ENCODE measurements at places on chromosomes 13 and 19.

DNA sequence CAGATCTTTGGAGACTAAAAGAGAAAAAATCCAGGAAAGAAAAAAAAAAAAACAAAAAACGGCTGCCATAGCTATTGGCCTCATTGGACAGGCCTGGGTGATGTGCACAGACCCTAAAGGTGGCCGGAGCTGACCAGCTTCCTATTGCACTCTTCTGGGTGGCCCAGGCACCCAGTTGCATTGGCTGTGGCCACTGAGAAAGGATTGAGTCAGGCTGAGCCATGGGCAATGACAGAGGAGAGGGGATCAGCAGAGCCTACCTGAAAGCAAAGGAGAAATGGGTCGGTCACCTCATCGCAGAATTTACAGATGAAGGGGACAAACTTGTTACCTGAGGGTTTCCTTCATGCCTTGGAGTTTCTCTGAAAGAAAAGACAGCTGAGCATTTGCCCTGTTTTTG is 17.3 kb downstream of the HMGB1 start:
- no peaks in the 10 kb centered on the region for H3K36me3 ChIP-seq
- H3K27ac ChIP-seq = no peak overlapping the region
- H3K4me3 ChIP-seq = no peak overlapping the region
- no peak for DNase-seq
- peaks cover 12% of the 10 kb centered on the region for H3K4me1 ChIP-seq

DNA sequence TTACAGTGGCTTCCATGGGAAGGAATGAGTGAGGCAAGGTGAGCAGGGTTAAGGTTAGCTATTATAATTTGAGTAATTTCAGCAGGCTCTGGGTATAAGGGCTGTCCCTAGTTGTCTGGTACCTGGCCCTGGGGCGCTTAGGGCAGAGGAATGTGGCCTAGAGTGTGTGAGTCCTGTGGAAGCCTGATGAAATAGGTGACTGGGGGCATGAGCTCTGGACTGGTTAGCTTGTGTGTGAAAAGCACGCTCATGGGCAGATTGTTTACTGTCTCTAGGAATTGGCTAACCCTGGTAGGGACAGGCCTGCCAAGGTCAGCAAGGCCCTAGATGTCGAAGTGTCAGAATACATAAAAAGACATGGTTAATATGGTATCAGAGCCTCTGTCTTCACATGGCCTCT is 42.5 kb downstream of the SPRYD7 start:
- no peak for DNase-seq
- H3K36me3 ChIP-seq = no peaks in the 10 kb centered on the region
- no peaks in the 10 kb centered on the region for H3K27me3 ChIP-seq
- no peak overlapping the region for H3K4me3 ChIP-seq

DNA sequence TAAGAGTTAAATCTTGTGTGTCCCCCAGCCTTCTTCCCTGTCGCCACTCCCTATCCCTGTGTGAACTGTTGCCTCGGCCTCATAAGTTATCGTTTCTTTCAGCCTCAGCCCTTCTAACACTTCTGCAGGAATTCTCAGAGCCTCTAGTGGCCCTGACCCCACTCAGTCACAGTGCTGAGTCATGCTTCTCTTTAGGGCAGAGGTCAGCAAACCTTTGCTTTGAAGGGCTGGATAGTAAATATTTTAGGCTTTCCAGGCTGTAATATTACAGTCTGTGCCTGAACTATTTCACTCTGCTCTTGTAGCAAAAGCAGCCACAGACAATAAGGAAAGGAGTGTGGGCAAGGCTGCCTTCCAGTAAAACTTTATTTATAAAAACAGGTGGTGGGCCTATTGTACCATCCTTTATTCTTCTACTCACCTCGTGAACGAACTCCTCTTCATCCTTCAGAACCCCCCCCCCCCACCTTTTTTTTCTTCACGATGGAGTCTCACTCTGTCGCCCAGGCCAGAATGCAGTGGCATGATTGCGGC is 22.1 kb downstream of the MYO9B start:
- H3K27me3 ChIP-seq = no peaks in the 10 kb centered on the region
- peak overlapping the region; percentile 74 for H3K27ac ChIP-seq

- no peaks in the 10 kb centered on the region for H3K36me3 ChIP-seq
- no peaks in the 10 kb centered on the region for H3K27me3 ChIP-seq
- H3K27ac ChIP-seq = no peak overlapping the region
- no peak overlapping the region for H3K4me3 ChIP-seq
- DNase-seq = no peak
Observed at GRCh38 chr19:57348136-57348535, 2.9 kb upstream of the ZNF304 start.

DNA sequence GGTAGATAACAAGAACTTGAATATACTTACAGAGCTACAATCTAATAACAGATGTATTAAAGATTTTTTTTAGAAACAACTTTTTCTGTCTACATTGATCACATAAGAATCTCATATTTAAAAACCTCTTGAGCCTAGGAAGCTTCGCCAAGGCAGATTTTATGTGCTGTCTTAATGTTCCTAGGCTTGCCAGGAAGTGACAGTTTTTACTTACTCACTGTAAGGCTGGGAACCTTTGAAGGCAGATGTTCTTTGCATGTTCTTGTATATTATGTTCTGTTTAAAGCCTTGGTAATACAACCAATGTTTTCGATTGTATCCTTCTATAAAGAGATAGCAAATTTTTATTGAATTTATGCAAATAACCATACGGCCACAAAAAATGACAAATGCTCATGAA is 492.7 kb downstream of the GPC5 start:
- H3K4me3 ChIP-seq = no peak overlapping the region
- no peak overlapping the region for H3K27ac ChIP-seq
- no peaks in the 10 kb centered on the region for H3K4me1 ChIP-seq
- no peaks in the 10 kb centered on the region for H3K36me3 ChIP-seq
- DNase-seq = no peak

GRCh38 chr13:112362021-112362420 is 14.1 kb upstream of the SPACA7 start:
- no peak overlapping the region for H3K27ac ChIP-seq
- no peaks in the 10 kb centered on the region for H3K4me1 ChIP-seq
- no peak for DNase-seq

GRCh38 chr19:45682117-45682516 is 9.6 kb downstream of the SNRPD2 start:
- no peak overlapping the region for H3K4me3 ChIP-seq
- no peak for DNase-seq
- no peaks in the 10 kb centered on the region for H3K36me3 ChIP-seq
- peaks cover 9% of the 10 kb centered on the region for H3K4me1 ChIP-seq
- peak overlapping the region; percentile 68 for H3K27ac ChIP-seq

DNA sequence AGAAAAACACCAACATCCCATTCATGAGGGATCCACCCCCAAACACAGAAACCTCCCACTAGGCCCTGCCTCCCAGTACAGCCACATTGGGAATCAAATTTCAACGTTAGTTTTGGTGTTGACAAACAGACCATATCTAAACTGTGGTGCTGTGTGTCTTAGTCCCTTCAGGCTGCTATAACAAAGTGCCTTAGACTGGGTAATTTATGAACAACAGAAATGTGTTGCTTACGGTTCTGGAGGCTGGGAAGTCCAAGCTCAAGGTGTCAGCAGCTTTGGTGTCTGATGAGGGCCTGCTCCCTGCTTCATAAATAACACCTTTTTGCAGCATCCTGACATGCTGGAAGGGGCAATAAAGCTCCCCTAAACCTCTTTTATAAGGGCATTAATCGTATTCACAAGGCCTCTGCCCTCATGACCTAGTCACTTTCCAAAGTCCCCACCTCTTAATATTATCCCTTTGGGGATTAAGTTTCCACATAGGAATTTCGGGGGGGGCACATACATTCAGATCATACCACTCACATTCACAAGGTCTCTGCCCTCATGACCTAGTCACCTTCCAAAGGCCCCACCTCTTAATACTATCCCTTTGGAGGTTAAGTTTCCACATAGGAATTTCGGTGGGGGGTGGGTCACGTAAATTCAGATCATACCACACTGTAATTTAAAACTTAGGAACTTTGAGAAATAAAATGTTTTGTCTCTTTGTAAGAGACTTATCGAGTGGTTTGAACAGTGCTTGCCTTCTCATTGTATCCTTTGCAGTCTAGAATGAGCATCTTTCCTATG is 27.5 kb downstream of the ZNF507 start:
- peaks cover 29% of the 10 kb centered on the region for H3K4me1 ChIP-seq
- H3K4me3 ChIP-seq = no peak overlapping the region
- H3K27me3 ChIP-seq = no peaks in the 10 kb centered on the region
- peak overlapping the region; percentile 60 for H3K27ac ChIP-seq
- no peaks in the 10 kb centered on the region for H3K36me3 ChIP-seq
- DNase-seq = no peak

DNA sequence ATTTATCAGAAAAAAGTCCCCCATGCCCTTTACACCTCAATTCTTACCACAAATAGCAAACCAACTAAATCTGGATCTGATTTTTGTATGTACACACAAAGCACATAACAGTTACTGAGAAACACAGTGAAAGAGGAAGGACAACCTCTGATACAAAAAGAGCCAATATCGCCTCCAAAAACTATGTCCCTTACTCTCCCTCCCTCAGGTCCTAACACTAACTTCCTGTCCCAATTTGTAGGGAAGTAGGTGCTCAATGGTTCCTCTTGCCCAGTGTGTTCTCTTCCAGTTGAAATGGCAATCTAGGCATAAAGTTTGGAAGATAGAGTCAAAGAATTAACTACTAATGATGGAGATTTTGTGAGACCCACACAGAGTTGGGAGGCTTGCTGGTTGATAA is 15.8 kb upstream of the FPR3 start:
- no peak overlapping the region for H3K27ac ChIP-seq
- H3K27me3 ChIP-seq = peaks cover 8% of the 10 kb centered on the region
- H3K4me1 ChIP-seq = no peaks in the 10 kb centered on the region
- no peak overlapping the region for H3K4me3 ChIP-seq
- H3K36me3 ChIP-seq = no peaks in the 10 kb centered on the region

GRCh38 chr19:821825-822503 is at the start of gene PLPPR3:
TSS of gene PLPPR3 (minus strand) at chr19:821955. CDS start at chr19:821559, 396 bp downstream.
- peaks cover 21% of the 10 kb centered on the region for H3K27me3 ChIP-seq
- no peaks in the 10 kb centered on the region for H3K36me3 ChIP-seq
- peak within 1 kb of the TSS; percentile 43 for H3K4me3 ChIP-seq
- H3K27ac ChIP-seq = no peak within 1 kb of the TSS

- no peak overlapping the region for H3K27ac ChIP-seq
- H3K4me1 ChIP-seq = no peaks in the 10 kb centered on the region
- DNase-seq = no peak
- no peak overlapping the region for H3K4me3 ChIP-seq
- H3K27me3 ChIP-seq = no peaks in the 10 kb centered on the region
- no peaks in the 10 kb centered on the region for H3K36me3 ChIP-seq
Observed at GRCh38 chr13:95703576-95703975, 26.6 kb downstream of the DNAJC3 start.

GRCh38 chr13:96900986-96901385 is 93.3 kb downstream of the OXGR1 start:
- no peak overlapping the region for H3K4me3 ChIP-seq
- H3K36me3 ChIP-seq = no peaks in the 10 kb centered on the region
- no peaks in the 10 kb centered on the region for H3K27me3 ChIP-seq
- H3K27ac ChIP-seq = no peak overlapping the region

DNA sequence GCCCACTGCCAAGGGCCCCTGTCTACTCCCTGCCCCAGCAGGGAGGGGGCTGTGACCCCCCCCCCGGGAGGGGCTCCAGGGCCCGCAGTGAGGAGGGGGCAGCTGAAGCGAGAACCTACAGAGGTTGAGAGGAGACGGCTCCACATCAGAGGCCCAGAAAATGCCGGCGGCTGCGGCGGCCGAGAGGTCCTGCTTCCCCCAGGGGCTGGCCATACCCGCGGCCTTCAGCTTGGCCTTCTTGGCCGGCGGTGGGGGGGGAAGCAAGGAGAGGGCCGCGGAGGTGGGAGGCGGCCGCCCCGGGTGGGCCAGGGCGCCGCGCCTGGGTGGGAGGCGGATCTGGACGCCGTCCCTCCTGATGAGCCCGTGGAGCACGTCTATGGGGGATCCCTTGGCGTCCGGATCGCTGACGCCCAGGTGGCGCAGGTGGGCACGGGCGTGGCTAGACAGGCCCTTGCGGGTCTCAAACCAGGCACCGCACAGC is 9.2 kb upstream of the AKAP8L start:
- no peak overlapping the region for H3K27ac ChIP-seq
- H3K36me3 ChIP-seq = peaks cover 47% of the 10 kb centered on the region
- DNase-seq = no peak

- H3K36me3 ChIP-seq = no peaks in the 10 kb centered on the region
- H3K27ac ChIP-seq = no peak overlapping the region
- no peaks in the 10 kb centered on the region for H3K4me1 ChIP-seq
Observed at GRCh38 chr13:104900191-104900817, 1635.2 kb downstream of the EFNB2 start.

- DNase-seq = no peak
- H3K27me3 ChIP-seq = no peaks in the 10 kb centered on the region
Observed at GRCh38 chr13:109007946-109008345, 378.5 kb downstream of the MYO16 start.

- DNase-seq = peak; percentile 24
- H3K4me3 ChIP-seq = no peak overlapping the region
- no peaks in the 10 kb centered on the region for H3K4me1 ChIP-seq
- H3K27me3 ChIP-seq = no peaks in the 10 kb centered on the region
- H3K36me3 ChIP-seq = no peaks in the 10 kb centered on the region
Observed at GRCh38 chr19:51246164-51246552, 4.7 kb upstream of the SIGLECL1 start.

- H3K27me3 ChIP-seq = no peaks in the 10 kb centered on the region
- H3K4me3 ChIP-seq = no peak overlapping the region
- no peak for DNase-seq
Observed at GRCh38 chr13:98563071-98563470, 13.8 kb downstream of the STK24 start.

GRCh38 chr19:30077851-30078355 is 135.9 kb downstream of the URI1 start:
- no peaks in the 10 kb centered on the region for H3K36me3 ChIP-seq
- H3K27ac ChIP-seq = no peak overlapping the region
- DNase-seq = no peak
- H3K4me3 ChIP-seq = no peak overlapping the region

DNA sequence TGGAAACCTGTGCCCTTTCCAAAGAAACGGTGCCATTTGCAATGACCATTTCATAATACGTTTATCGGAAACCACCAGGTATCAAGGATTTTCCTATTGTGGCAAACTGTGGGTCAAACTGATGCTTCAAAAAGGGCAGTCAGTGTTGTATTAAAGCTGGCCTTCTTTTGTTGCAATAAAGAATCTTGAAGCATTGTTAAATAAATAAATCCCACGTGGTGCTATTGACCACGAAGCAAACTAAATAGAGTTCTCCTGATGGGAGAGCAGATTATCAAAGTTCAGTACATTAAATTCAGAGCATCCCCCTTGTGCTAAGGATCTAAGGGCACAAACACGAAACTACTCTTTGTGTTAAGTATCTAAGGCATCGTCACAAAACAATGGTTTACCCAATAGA is 545.9 kb upstream of the MIR17HG start:
- H3K27ac ChIP-seq = no peak overlapping the region
- H3K36me3 ChIP-seq = no peaks in the 10 kb centered on the region
- H3K4me1 ChIP-seq = no peaks in the 10 kb centered on the region
- H3K4me3 ChIP-seq = no peak overlapping the region
- H3K27me3 ChIP-seq = no peaks in the 10 kb centered on the region
- no peak for DNase-seq

GRCh38 chr19:40089462-40089861 is 1.3 kb downstream of the ZNF780A start:
- DNase-seq = no peak
- peak overlapping the region; percentile 92 for H3K27ac ChIP-seq
- peak overlapping the region; percentile 72 for H3K4me3 ChIP-seq

GRCh38 chr13:27975564-27976361 is 6.6 kb upstream of the CDX2 start:
- no peak for DNase-seq
- no peak overlapping the region for H3K4me3 ChIP-seq
- H3K27me3 ChIP-seq = peaks cover 84% of the 10 kb centered on the region
- H3K36me3 ChIP-seq = no peaks in the 10 kb centered on the region

GRCh38 chr19:1074544-1075283 is 7.7 kb downstream of the ARHGAP45 start:
- DNase-seq = peak; percentile 81
- H3K4me1 ChIP-seq = no peaks in the 10 kb centered on the region
- H3K27me3 ChIP-seq = peaks cover 21% of the 10 kb centered on the region
- H3K27ac ChIP-seq = no peak overlapping the region
- H3K4me3 ChIP-seq = no peak overlapping the region

All from adrenal gland (tissue), 19 donors.